GM12864 (cell line): ENCODE measurements at places on chromosomes 1 and 21.

GRCh38 chr1:230744382-230744781 lies 2.8 kb upstream of the CAPN9 start:
- DNase-seq: no peak

- DNase-seq: no peak
Measured at GRCh38 chr1:162230096-162230495, 146.6 kb downstream of the SPATA46 start.

DNA sequence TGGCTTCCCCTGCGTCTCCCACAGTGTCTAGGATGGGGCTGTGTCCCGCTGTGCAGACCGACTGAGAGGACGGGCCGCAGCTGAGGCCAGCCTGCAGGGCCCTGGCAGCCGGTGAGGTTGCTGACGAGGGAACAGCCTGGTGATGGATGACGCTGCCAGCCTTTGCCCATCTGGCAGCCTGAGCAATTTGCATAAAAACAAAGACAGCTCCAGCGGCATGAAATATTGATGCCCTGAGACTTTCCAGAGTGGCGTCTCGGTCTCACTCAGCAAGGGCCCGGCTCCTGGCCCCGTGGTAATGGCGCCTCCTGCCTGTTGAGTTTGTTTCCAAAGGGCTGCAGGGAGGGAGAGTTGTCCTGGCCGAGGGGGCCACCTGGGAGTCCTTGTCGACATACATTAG lies 19.1 kb upstream of the KCNA10 start:
- no peak for DNase-seq

DNA sequence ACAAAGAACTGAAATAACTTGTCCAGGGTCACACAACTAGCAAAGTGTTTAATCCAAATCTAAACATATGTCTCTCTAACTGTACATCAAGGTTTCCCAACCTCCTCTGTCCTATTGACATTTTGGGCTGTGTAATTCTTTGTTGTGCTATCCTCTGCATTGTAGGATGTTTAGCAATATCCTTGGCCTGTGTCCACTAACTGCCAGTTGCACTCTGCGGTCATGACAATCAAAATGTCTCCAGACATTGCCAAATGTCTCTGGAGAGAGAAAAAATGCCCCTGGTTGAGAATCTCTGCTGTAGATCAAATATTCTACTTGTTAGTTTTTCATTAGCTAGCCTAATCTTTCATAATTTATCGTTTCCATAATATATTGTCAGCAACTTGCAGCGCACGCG lies 353.4 kb upstream of the NEGR1 start:
- DNase-seq: no peak

- DNase-seq: no peak
Measured at GRCh38 chr21:33753886-33754285, 111.6 kb downstream of the ITSN1 start.

DNA sequence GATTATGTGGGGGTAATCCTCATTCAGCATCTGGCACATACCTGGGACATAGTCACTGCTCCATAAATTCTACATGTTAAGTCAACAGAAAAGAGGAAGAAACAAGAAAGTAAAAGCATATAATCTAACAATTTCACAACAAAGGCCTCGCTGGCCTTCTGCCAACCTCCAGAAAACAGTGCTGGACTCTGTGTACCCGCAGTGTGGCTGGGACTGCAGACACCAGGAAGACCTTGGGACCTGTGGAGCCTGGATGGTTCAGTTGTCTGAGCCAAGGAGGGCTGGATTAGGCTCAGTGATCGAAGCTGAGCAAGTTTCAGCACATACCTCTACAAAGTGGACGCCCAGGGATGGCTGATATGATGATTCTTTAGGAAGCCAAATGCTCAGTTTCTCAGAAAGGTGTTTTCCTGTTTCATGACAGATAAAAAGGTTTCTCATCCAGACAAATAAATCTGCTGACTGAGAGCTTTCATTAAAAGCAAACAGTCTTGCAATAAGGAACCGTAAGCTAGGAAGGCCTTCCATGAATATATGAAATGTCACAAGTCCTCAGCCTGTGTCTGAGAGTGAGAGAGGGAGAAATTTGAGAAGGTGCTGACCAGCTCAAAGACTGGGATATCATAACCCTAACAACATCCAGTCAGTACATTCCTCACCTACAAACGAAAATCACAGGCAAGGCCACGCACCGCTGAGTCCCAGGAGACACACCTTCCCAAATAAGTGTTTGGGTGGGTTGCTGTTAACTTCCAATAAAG lies 48.4 kb downstream of the CAPZB start:
- no peak for DNase-seq

DNA sequence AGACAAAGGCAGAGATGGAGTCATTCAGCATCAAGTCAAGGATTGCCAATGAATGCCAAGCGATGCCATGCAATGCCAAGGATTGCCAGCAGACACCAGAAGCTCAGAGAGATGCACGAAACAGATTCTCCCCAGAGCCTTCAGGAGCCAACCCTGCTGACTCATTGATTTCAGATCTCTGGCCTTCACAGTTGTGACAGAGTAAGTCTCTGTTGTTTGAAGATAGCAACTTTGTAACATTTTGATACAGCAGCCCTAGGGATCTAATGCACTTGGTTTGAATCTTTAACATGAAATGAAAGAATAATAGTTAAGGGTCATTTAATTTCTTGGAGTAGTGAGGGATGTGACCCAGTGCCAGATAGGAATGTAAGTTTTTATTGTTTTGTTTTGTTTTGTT lies 287.4 kb upstream of the RUNX1 start:
- no peak for DNase-seq

- DNase-seq: no peak
Measured at GRCh38 chr1:26923711-26924110, 2.2 kb downstream of the NUDC start.

- DNase-seq: no peak
Measured at GRCh38 chr1:153984123-153984894, 1.8 kb downstream of the RAB13 start.

- DNase-seq: no peak
Measured at GRCh38 chr21:44049182-44049581, 37.1 kb downstream of the TRAPPC10 start.

DNA sequence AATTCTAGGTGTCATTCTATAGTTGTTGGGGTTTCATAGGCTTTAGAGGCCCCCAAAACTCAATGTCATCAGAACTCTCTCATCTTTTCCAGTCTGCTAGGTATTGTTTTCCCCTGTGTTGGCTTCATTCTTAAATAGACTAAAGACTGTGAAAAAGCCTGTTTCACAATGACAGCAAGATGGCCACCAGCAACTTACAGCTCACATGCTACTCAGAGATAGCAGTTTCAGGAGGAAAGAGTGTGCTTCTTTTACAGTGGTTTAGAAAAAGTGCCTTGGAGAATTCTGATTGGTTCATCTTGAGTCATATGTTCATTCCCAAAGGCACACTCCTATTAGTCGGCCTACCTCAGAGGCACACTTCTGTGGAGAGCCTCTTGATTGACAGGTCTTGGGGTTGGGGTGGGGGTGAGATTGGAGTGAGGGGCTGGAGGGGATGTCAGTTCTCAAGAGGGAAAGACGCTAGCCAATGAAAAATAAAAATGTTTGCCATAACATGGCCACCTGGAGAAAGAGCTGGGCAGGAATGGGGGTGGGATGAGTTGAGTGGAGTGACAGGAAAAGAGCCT lies 8.5 kb downstream of the IL23R start:
- DNase-seq: no peak

GRCh38 chr1:63428815-63429214 lies 61.4 kb downstream of the ALG6 start:
- DNase-seq: no peak

DNA sequence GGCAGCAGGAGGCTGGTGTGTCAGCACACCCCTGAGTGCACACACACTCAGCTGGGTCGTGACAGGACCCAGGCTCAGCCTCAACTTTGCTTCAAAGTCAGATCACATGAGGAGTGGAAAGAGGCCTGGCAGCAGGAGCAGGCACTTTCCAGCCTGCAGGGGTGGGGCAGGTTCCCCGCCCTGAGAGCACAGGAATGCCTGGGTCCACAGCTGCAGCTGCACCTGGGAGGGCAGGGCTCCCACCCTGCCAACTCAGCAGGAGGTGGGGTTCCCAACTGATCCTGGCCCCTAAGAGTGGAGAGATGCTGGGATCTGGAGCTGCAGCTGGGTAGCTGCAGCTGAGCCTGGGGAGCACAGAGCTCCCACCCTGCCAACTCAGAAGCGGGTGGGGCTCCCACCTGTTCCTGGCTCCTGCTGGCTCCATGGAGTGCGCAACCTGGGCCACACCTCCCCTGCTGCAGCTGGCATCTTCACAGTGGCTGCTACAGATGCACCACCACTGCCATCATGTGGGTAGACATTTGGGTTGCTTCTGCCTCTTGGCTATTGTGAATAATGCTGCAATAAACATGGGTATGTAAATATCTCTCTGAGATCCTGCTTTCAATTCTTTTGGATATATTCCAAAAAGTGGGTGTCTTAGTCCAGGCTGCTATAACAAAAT lies 415.4 kb downstream of the TTLL7 start:
- no peak for DNase-seq

GRCh38 chr21:22898051-22898665 lies 1899.9 kb downstream of the NCAM2 start:
- DNase-seq: no peak

DNA sequence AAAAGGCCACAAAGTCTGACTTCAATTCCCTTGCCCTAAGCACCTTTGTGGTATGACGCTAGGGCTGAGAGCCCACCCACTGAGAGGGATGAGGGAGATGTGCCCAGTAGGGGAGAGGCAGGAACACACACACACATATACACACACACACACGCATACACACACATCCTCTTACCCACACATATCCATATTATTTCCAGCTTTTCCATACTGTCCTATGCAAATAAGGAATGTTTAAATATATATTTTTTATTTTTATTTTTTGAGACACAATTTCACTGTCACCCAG lies 3.0 kb downstream of the RAB25 start:
- no peak for DNase-seq

DNA sequence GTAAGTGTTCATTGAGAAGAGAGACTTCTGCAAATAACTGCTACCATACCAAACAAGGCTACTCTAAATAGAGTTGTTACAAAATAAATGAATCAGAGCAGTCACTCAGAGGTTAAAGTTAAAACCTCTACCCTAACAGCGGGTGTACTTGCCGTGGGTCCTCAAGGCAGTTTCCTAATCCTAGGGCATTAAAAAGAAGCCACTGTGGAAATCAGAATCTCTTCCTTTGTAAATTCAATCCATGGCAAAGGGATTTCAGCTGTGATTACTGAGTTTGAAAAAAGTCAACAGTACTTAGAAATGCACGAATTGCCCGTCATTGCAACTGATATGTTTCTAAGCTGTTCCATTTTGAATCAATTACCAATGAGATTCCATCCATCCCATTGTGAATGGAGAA lies 13.5 kb downstream of the TBX15 start:
- DNase-seq: no peak

DNA sequence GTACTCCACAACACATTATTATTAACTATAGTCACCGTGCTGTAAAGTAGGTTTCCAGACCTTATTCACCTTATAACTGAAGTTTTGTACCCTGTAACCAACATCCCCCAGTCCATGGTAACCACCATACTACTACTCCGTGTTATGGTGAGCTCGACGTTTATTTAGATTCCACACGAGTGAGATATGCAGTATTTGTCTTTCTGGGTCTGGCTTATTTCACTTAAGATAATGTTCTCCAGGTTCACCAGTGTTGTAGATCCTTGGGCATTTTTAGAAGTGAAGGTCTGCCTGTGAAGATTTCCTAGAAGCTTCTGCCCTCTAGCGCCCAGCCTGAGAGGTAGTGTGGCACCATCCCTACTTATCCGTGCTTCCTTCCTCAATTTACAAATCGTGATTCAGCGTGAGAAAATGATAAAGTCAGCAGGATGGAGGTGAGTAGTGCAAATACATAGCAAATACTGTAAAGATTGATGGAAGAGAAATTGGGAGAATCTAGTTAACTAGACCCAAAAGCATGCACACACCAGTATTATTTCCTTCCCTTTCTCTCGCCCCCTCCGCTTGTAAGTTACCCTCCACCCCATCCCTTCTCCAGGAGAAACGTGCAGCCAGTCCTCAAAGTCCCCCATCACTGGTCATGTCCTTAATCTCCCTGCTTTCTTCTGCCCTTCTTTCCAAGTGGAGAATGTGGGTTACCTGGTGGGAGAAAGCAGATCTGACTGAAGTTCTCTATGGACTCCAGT lies 36.0 kb upstream of the DISC1 start:
- DNase-seq: no peak

GRCh38 chr1:192554904-192555303 lies 20.7 kb upstream of the RGS1 start:
- no peak for DNase-seq

DNA sequence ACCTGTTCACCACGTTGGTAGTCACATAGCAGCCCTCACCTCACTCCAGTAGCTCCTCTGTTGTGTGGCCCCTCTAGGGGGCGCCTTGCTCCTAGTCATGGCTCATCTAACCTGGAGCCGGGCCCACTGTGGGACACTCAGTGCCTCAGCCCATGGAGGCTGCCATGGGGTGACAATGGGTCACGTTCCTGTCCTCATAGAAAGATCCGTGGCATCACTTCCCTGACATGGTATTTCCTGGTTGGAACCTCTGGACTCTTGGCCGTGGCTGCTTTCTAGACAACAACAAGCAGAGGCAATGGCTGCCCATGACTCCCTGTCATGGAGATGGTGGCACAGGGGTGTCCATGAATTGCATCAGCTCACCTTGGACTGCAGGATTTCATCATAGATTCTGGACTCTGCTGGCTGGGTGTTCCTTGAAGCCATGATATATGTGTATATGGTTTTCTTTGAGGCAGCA lies 27.5 kb upstream of the SLAMF6 start:
- DNase-seq: no peak

GRCh38 chr21:28884481-28884880 lies 108.2 kb downstream of the LTN1 start:
- DNase-seq: peak; percentile 15

GRCh38 chr21:41321908-41322495 lies 5.4 kb downstream of the FAM3B start:
- no peak for DNase-seq

GRCh38 chr1:158058237-158058985 lies 65.0 kb downstream of the KIRREL1 start:
- no peak for DNase-seq
